ENCODE measurements at places on chromosomes 6 and 20. TPM values are rescaled to one million over a fixed set of nuclear protein-coding genes. Genes with fewer than 3 reads are reported as not detected.

The PBOV1 gene
- not detected for total RNA-seq

The CAPN11 gene
- total RNA-seq: not detected

The OLIG3 gene
- not detected for total RNA-seq

The RING1 gene
- 41.6 TPM for total RNA-seq

The SIGLEC1 gene
- not detected for total RNA-seq

The ROS1 gene
- not detected for total RNA-seq

The SNX21 gene
- total RNA-seq: 1.8 TPM
